ENCODE measurements at places on chromosomes 5 and 9.

DNA sequence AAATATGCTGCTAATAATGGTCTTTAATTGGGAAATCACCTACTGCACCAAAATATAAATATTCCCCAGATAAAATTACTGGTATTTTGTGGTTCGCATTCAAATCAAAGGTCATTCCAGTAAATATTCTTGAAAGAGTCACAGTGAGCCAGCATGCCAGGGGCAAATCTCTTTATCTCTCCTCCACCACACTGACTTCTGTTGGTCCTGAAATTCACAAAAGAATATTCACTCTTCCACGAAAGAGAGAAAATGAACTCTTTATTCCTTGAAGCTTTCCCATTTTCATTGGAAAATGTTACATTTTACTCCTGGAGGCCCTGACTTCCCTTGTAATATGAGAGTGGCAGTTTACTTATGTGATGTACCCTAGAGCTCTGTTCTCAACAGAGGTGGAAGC lies 39.7 kb downstream of the ZNF366 start:
- no peak for DNase-seq

GRCh38 chr5:87110721-87111120 lies 157.0 kb upstream of the RASA1 start:
- no peak for DNase-seq

GRCh38 chr5:42779083-42779482 lies 22.5 kb downstream of the CCDC152 start:
- DNase-seq: no peak

GRCh38 chr5:59079622-59080620 lies 497.0 kb downstream of the RAB3C start:
- DNase-seq: no peak

GRCh38 chr9:107624234-107624948 lies 134.8 kb upstream of the KLF4 start:
- DNase-seq: no peak

DNA sequence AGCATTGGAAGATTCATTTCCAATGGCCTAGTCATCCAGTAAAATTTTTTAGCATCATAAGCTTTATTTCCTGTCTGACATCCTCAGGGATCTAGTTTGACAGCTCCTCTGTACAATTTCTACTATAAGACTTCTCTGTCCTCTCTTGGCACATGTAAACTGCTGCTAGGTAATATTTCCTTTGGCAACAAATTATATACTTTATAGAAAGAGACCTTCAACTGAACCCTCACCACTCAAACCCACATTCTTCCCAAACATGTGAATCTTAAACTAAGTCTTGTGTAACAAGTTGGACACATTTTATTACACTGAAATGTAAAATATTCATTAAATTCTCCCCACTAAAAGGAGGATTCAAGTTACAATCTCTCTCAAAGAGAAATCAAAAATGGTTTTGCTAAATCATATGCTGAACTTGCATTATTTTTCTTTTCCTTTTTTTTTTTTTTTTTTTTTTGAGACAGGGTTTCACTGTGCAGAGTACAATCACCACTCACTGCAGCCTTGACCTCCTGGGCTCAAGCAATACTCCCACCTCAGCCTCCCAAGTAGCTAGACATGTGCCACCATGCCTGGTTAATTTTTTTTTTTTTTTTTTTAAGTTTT lies 36.9 kb downstream of the SCAI start:
- DNase-seq: no peak

GRCh38 chr9:35293376-35293964 lies 131.7 kb downstream of the UNC13B start:
- DNase-seq: no peak

GRCh38 chr5:92822183-92822582 lies 758.8 kb downstream of the NR2F1-AS1 start:
- no peak for DNase-seq

DNA sequence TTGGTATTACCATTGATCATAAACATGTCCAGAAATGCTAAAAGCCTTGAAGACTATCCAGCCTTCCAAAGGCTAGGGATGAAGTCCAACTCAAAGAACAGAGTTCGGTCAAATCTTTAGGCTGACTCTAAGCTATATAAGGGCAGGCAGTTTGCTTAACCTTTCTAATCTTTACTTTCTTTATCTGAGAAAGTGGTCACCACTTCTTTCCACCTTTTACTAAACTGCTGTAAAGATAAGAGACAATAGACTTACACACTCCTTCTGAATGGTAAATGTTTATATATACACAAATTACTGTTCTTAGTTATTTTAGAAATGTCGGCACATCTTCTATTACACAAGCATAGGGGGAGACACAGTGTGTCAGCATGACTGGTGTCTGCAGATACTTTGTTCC lies 100.4 kb downstream of the NREP start:
- no peak for DNase-seq

- no peak for DNase-seq
Observed at GRCh38 chr9:69768716-69769115, 8.9 kb upstream of the PTAR1 start.

DNA sequence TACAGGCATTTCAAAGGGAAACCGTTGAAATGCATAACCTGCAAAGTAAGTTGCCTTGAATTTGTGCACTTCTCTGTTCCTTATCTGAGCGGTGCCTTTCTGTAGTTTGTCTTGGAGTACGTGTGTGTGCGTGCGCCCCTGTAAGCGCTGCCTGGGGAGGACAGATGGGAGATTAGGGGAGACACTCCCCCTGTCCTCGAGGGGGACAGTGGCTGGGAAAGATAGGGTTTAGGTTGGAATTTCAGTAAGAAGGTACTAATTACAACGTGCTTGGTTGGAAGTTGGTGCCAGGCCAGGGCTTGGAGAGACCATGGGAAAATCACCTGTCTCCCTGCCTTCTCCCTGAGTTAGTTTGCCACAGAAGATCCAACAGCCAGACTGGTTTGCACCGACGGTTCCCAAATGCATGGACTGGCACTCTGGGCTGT lies 73.2 kb downstream of the PIK3R1 start:
- no peak for DNase-seq

- DNase-seq: no peak
Observed at GRCh38 chr9:76433836-76434235, 25.1 kb upstream of the GCNT1 start.

DNA sequence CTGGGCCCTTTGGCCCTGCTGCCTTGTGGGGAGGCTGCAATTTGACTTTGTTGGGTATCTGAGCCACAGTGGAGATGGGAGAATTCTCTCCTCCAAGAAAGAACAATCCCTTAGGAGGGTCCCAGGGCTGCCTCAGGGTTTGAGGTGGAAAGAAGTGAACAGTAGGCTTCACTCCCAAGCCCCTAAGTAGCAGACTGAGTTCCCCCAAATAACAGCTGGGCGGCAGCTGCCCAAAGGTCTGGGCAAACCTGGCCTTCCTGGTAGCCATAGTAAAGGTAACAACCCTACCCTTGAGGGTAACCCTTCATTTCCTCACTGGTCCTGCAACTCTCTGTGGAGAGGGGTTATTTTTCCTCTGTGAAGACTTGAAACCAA lies 746 bp downstream of the RGS3 start:
- no peak for DNase-seq

GRCh38 chr5:138778234-138778633 lies 25.0 kb downstream of the CTNNA1 start:
- DNase-seq: no peak

GRCh38 chr5:141651728-141652105 lies 499 bp upstream of the FCHSD1 start:
- no peak for DNase-seq

- no peak for DNase-seq
Observed at GRCh38 chr5:138942861-138943260, 67.7 kb upstream of the LRRTM2 start.

DNA sequence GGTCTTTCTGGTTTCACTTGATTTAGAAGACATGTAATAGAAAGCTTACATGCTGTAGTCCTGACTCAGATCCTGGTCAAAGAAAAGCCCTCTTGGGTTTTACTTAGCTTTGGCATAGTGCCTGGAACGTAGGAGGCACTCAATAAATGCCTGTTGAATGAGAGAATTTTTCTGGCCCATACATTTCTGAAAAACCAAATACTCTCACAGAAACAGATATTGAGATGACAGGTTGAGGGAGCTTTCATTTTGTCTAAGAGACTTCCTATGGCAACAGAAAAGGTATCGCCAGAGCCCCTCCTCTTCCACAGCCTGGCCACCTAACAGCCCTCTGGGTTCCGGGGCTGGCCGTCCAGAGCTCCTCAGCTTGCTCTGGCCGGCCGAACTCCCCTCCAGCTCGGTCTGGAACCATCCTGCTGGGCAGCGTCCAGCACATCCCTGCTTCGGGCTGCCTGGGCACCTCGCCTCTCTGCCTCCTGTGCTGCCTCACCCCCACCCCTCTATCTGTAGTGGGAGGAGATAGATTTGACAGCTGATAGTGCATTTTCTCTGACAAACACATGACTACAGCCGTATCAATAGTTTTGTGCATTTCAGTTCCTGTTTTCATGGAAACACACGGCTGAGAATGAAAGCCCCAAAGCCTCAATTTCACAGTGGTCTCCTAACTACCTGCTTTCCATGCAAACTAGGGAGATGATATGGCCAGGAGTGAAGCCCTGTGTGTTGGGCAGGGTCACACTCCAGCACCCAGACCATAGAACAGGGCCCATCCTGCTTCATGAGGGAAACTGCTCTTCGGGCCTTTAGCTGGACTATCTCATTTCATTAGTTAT lies 1.1 kb downstream of the IL4 start:
- DNase-seq: no peak

GRCh38 chr9:124869986-124870560 lies 8.1 kb downstream of the ARPC5L start:
- no peak for DNase-seq

DNA sequence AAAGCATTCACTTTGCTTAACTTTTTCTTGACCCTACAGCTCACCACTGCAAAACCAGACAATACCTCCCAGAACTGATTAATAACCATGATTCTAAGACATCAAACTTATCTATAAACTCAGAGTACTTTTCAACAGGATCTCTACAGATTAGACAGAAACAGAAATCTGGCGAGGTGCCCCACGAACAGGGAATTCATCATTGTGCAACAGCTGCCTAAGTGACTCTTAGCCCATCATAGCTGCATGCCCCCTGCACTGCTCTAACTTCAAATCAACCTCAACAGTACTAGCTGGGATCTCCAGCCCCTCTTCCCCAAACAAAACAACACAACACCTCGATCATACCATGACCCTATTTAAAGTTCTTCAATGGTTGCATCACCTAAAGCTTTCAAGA lies 16.1 kb upstream of the COL23A1 start:
- DNase-seq: no peak

GRCh38 chr9:133942206-133942975 lies 49.7 kb downstream of the VAV2 start:
- no peak for DNase-seq

GRCh38 chr5:94847019-94847418 lies 228.6 kb downstream of the SLF1 start:
- DNase-seq: no peak

- DNase-seq: no peak
Observed at GRCh38 chr5:90334741-90335140, 74.8 kb downstream of the CETN3 start.

DNA sequence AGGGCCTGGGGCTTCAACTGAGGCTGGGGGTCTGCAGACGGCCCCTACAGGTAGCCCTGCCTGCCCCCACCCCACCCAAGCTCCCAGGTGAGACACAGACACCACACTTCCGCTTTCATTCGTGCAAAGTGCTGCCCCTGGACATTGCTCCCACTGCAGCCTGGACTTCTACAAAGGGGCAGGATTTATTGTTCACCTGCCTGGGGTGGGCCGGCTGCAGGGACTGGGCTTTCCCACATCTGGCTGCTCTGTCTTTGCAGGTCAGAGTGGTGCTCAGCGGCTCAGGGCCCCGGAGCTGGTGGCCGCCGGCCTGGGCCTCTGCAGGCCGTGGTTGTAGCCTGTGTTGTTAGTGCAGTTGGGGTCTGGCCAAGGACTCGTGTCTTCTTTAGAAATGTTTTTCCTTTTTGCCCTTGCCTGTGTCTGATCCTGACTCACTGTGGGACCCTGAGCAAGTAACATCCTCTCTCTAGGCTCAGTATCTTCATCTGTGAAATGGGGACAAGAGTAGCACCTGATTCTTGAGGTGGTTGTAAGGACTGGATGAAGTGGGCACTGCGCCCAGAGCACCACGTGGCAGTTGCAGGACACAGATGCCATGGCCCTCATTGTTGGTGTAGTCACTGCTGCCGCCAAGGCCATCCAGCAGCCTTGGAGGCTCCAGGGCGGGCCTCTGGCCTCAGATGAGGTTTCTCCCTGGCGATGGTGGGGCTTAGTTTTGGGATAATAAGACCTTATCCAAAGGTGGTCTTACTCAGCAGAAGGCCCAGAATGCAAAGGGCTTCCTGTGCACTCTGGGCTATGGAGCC lies 143.9 kb downstream of the CACNA1B start:
- DNase-seq: no peak

DNA sequence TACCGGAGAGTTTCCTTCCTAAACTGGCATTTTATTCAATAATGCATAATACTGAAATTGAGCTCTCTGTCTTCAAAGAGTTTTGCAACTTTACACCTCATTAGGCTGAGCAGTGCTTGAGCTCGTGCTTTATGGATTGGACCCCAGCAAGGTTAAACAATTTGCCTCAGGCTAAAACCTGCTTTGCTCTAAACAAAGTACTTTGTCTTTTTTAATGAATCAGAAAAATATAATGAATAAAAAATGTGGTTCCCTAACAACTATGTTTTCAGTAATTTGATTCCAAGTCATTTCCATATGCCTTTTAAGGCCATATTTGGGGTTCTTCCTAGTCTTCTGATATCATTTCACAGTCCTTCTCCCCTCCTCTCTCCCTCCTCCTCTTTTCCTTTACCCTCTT lies 20.0 kb downstream of the ZNF366 start:
- DNase-seq: no peak

DNA sequence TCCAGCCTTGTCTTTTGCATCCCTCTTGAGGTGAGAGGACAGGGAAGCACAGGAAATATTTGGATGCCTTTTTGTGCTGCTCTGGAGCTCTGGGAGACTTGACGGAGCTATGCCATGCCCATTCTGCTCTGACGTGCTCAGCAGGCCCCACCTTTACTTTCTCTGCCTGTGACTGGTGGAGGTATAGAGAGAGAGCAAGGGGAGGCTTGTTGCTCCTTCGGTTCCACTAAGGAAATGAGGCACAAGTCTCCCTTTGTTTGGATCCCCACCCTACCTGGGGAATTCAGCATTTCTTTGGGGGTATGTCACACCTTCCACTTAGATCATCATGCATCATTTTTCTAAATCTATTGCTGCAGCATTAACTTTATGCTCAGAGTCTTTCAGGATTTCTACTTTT lies 121.8 kb upstream of the CNTLN start:
- DNase-seq: no peak

DNA sequence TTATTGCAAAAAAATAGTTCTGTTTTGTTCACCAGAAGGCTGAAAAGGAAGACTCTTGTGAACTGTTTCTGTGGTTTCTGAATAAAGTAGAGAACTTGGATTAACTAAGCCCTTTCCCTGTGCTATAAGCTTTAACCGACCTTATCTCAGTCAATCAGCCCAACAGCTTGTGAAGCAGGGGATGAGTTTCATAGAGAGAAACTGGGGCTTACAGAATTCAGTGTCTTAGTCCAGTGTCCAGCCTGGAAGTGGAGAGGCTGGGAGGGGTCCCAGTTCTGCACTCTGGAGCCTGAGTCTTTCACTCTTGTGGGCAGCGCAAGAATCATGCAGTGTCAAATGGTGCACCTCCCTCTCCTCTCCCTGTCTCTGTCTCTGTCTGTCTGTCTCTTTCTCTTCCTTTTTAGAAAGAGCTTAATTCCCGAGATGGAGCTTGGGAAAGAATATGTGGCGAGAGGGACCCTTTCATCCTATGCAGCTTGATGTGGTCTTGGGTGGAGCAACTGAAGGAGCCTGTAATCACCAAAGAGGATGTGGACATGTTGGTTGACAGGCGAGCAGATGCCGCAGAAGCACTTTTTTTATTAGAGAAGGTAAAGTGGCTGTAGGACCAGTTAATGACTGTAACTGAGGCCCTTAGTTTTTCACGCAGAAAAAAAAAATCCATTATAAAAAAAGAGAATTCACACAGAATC lies 17.0 kb downstream of the PTPDC1 start:
- no peak for DNase-seq

- no peak for DNase-seq
Observed at GRCh38 chr5:143244990-143245389, 158.5 kb downstream of the NR3C1 start.

All from NCI-H1436 (cell line).